ENCODE measurements at places on chromosomes 1 and 21. TPM values are rescaled to one million over a fixed set of nuclear protein-coding genes. Genes with fewer than 3 reads are reported as not detected.

Gene FAM167B
- 7.8 TPM for total RNA-seq

Gene ADAMTS4
- total RNA-seq, result 72.4 TPM

DNA sequence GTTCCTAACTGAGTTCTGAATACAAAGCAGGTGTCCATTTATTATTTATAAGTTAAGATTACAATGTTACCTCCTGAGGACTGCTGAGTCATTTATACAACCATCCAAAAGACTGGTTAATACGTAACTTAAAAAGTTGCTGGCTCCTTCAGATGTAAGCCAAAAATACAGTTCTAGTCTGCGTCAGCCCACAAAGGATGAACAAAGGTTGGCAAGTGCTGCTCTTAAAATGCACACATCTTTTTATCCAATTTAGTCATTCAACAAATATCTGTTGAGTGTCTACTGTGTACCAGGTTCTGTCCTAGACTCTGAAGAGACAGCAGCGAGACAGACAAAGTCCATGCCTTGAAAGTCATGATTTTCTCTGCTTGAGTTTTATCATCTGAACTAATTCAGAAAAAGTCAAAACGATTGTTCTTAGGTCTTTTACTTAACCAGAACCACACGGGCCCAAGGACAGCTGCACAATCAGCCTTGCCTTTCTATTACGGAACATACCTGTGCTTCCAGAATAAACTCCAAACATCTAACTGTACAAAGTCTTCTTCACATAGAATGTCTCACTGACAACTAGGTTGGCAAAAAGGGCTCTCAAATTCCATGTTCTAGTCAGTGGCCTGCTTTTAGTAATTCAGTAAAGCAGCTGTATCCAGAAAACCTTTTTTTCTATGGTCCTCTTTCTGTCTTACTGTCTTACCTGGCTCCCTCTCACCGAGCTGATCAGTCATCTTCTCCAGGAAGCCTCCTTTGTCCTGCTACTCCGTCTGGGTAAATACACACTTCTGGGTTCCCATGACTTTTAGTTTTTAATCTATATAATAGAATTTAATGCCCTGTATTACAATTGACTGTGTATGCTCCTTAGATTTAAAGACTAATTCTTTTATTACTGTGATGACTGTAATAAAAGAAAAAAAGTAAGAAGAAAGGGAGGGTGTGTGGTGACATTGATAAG lies 15.5 kb upstream of the CNN3 start:
- DNase-seq, result no peak
- H3K4me3 ChIP-seq, result no peak overlapping the region
- no peaks in the 10 kb centered on the region for H3K36me3 ChIP-seq
- H3K27me3 ChIP-seq, result no peaks in the 10 kb centered on the region

DNA sequence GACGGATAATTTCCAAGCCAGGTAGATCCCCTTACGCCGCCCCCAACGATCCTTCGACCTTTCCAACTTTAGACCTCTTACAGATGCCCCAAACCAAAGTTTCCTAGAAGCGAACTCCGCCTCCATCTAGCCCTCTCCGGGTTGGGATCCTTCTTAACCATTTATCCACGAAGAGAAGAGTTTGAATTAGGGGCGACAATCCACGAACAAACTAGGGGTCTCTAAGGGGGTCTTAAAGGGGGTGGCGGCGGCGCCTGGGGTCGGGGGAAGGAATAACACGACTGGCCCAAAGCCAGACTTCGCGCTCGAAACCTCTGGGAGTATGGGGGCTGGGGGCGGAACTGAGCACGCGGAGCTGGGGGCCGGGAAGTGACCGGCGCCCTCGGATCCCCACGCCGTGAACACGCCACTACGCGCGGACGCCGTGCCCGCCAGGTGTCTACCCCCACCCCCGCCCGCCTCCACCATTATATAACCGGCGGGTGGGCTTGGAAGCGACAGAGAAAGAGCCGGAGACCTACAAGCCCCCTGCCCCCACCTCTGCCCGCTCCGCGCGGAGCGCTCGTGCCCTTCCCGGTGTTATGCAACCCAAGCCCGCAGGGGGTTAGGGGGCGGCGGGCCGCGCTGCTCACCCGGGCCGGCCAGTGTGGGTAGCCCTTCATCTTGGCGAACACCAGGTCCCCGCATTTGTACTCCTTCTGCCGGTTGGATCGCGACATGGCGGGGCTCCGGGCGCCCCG lies 594 bp downstream of the HDGF start:
- H3K27me3 ChIP-seq, result no peaks in the 10 kb centered on the region
- H3K4me1 ChIP-seq, result peaks cover 26% of the 10 kb centered on the region
- DNase-seq, result peak; percentile 74
- H3K27ac ChIP-seq, result peak overlapping the region; percentile 96

DNA sequence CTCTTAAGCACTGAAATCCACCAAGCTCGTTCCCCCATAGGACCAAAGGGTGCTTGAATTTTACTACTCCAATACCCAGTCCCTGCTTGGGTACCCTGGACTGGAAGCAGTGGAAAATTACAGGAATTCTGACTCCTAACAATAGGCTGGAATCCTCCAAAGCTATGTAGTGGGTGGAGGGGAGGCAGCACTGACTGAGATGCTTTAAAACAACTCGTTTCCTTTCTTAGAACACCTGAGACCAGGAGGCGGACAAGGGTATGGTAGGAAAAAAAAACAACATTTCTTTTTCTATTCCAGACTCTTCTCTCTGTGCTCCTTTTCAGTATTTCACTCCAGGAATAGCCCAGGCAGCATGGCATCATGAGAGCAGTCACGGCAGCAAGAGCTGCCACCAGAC lies 2.3 kb downstream of the PEF1 start:
- peaks cover 7% of the 10 kb centered on the region for H3K4me1 ChIP-seq
- no peak for DNase-seq
- no peaks in the 10 kb centered on the region for H3K36me3 ChIP-seq
- no peak overlapping the region for H3K27ac ChIP-seq
- H3K4me3 ChIP-seq, result no peak overlapping the region
- no peaks in the 10 kb centered on the region for H3K27me3 ChIP-seq

- peaks cover 10% of the 10 kb centered on the region for H3K4me1 ChIP-seq
- no peak for DNase-seq
- H3K27me3 ChIP-seq, result no peaks in the 10 kb centered on the region
- H3K4me3 ChIP-seq, result no peak overlapping the region
- H3K27ac ChIP-seq, result no peak overlapping the region
- no peaks in the 10 kb centered on the region for H3K36me3 ChIP-seq
Measured at GRCh38 chr1:64530969-64531692, 61.2 kb downstream of the CACHD1 start.

Gene FCRL2
- total RNA-seq, result not detected

Gene CLCNKB
- 2.2 TPM for total RNA-seq

GRCh38 chr1:114310695-114311271 lies 157.1 kb upstream of the SYT6 start:
- H3K27ac ChIP-seq, result no peak overlapping the region
- peaks cover 4% of the 10 kb centered on the region for H3K4me1 ChIP-seq
- peak; percentile 49 for DNase-seq
- no peaks in the 10 kb centered on the region for H3K27me3 ChIP-seq

Gene DENND2D
- 6.4 TPM for total RNA-seq

DNA sequence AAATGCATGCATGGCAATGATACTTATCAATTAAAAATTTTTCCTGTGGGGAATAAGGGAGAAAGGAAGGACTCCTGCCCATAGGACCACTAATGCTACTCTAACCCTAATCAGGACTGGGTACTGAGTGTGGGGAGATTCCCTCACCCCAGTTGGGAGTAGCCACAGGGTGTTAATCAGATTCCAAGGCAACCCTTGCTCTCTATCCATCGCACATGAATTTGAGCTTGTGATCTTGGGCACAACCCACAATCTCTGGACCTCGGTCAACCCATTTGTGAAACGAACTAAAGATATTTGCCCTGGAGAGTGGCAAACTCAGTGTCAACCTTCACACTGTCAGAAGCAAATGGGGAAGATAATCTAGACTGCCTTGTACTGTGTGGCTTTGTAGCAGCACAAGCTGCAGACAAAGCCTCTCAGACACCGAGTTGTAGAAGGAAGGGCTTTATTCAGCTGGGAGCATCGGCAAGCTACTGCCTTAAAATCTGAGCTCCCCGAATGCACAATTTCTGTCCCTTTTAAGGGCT lies 69.5 kb downstream of the SERINC2 start:
- no peaks in the 10 kb centered on the region for H3K36me3 ChIP-seq
- no peaks in the 10 kb centered on the region for H3K4me1 ChIP-seq
- H3K4me3 ChIP-seq, result no peak overlapping the region
- no peak overlapping the region for H3K27ac ChIP-seq
- no peaks in the 10 kb centered on the region for H3K27me3 ChIP-seq

Gene ITLN2
- total RNA-seq, result 2.3 TPM

Gene PGD
- 54.1 TPM for total RNA-seq

DNA sequence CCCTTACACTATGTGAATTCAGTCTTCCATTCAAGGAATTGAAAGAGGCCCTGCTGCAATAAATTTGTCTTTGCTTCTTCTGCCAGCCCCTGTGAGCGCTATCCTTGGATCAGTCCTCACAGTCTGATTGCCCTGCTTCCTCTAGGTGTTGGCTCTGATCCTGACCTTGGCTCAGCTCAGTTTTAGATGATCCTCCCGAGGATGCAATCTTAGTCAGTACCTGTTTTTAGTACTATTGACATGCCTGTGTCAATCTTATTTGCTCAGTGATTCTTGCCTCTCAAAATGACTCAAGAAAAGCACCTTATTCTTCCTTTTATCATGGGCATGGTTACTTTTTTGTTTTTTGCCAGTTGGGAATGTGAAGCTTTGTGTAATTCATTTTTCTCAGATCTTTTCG lies 101.4 kb upstream of the KCNK1 start:
- H3K4me3 ChIP-seq, result no peak overlapping the region
- DNase-seq, result no peak
- no peak overlapping the region for H3K27ac ChIP-seq
- no peaks in the 10 kb centered on the region for H3K36me3 ChIP-seq

Gene LRRC39
- total RNA-seq, result 0.18 TPM

DNA sequence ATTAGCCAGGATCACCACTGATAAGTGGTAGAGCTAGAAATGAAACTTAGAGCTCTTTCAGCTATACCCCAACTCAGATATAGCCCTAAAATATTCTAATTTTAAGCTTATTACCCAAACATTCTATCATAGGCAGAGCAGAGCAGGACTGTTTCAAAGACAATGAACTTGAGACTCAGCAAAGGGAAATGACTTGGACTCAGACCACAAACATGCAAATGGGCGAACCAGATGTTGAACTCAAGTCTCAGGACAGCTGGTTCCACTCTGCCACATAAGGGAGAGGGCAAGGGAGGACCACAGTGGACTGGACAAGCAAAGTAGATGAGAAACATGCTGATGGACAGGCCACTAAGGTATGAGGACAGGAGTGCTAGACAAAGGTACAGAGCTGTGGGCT lies 315.3 kb downstream of the OMA1 start:
- H3K4me1 ChIP-seq, result no peaks in the 10 kb centered on the region
- H3K4me3 ChIP-seq, result no peak overlapping the region
- H3K27me3 ChIP-seq, result no peaks in the 10 kb centered on the region
